ENCODE measurements at places on chromosomes 5 and 9. TPM values are rescaled to one million over a fixed set of nuclear protein-coding genes. Genes with fewer than 3 reads are reported as not detected.

- no peak for DNase-seq
Observed at GRCh38 chr5:154728939-154729588, 26.1 kb upstream of the LARP1 start.

DNA sequence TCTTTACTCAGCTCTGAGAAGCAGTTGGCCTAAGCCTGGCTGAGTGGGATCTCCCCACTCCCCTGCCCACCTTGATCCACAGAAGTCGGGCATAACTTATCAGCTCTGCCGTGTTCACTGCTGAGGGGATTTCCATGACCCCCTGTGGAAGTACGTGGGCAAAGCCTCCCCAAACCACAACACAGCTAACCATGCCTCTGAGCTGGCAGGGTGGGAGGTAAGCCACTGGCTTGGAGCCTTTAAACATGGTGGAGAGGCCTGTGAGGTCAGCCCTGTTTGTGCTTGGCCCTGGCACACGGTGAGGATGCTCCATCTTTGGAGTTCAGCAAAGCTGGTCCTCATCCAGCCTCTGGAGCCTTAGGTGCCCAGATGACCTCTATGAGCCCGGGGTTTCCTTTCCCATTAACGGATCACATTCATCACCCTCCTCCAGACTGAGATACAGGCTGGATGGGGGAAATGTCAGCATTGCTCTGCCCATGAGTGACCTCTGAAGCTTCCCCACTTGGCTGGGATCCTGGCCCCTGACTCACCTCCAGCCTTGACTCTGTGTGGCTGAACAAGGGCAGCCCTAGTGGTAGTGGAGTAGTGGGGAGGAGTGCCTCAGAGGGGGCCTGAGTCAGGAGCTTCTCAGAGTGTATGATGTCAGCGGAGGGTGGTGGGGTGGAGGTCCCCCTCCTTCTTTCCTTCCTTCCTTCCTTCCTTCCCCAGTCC, 6.2 kb downstream of the PDLIM4 start:
- peak; percentile 18 for DNase-seq

SNCAIP gene
- total RNA-seq, result 0.84 TPM

NIM1K gene
- total RNA-seq, result not detected

DNA sequence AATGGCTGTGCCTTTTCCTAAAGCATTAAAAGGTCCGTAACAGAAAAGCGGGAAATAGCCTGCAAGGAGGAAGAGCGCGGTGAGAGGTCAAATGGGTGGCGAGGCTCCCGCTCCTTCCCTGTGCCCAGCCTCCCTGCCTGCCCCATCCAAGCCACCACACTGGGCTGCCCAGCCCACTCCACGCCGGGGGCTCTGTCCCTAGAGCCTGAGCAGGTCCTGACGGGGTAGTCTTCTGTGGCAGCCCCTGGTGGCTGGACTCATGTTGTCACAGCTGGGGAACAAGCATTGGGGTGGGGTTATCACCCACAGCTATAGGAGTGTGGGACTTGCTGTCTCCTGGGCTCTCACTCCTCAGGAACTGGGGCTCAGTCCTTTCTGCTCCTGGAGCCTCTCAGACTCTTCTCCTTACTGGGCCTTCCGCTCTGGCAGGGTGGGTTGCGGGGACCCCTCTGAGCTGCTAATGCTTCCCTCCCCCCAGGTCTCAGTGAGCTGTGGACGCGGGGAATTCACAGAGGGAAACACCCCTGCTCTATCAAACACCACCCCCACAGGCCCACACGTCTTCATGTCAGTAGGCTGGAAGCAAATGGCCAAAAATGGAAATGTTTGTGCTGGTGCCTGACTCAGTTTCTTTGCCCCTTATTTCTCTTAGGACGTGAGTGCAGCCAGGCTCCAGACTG, 152.4 kb upstream of the PHYKPL start:
- no peak for DNase-seq

DNA sequence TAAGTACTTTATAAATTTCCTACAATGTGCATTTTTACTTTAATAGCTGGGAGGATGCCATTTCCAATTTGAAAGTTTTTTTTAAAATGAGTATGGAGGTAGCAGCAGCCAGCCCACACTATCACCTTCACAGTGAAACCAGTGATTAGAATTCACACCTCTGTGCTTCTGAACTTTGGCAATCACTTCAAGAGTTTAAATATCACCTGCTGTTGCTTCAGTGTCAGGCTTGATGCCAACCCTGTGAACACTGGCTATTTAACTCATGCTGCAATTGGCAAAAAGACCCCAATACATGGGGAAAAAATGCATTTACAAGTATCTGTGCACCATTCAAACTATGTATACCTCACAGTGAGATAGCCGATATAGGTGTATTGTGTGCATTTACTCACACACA, 57.4 kb downstream of the CDK5RAP2 start:
- no peak for DNase-seq

DNA sequence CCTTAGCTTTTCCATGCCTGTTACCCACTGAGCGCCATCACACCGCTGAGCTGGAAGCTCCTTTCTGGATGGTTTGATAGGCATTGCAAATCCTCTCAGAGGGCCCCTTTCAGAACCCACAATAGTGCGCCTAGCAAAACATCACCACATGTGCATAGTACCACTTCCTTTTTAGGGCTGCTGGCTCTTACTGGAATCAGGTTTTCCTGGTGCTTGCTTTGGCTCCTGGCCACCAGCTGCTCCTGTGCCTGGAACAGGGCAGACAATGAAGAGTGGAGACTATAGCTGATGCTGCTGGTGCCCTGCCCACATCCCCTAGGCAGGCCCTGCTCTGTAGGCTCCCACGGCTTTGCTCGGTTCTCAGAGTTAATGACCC, 163.6 kb upstream of the SEMA6A start:
- DNase-seq, result peak; percentile 16

GRCh38 chr5:66769030-66769733, 173.0 kb downstream of the MAST4 start:
- no peak for DNase-seq

- peak; percentile 19 for DNase-seq
Observed at GRCh38 chr5:1521671-1522600, 1.8 kb downstream of the LPCAT1 start.

TXNDC8 gene
- not detected for total RNA-seq

GRCh38 chr9:73583576-73583975, 431.9 kb downstream of the ANXA1 start:
- DNase-seq, result no peak

PFN3 gene
- not detected for total RNA-seq

GRCh38 chr5:135921388-135921787, 25.7 kb upstream of the IL9 start:
- no peak for DNase-seq

- no peak for DNase-seq
Observed at GRCh38 chr9:3241290-3241689, 284.5 kb downstream of the RFX3 start.

MTMR12 gene
- total RNA-seq, result 23.8 TPM

- no peak for DNase-seq
Observed at GRCh38 chr5:58127255-58128220, 332.3 kb downstream of the PLK2 start.

- no peak for DNase-seq
Observed at GRCh38 chr9:74729136-74729695, 158.5 kb downstream of the TRPM6 start.

DNA sequence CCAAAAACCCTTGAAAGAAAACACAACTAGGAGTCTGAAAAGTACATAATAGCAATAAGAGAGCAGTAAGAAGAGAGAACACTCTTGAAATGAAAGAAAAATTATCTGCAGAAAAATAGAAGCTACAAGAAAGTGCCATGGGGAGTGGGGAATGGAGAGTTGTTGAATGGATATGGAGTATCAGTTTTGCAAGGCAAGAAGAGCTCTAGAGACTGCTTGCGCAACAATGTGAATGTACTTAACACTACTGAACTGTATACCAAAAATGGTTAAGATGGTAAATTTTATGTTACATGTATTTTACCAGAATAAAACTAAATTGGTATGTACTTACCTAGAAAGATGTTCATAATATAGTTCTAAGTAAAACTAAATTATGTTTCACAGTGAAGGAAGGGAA, 54.8 kb upstream of the RASGRF2 start:
- no peak for DNase-seq

LCN2 gene
- 374 TPM for total RNA-seq

GRCh38 chr9:114000063-114000454, 78.0 kb downstream of the AMBP start:
- DNase-seq, result peak; percentile 13

DNA sequence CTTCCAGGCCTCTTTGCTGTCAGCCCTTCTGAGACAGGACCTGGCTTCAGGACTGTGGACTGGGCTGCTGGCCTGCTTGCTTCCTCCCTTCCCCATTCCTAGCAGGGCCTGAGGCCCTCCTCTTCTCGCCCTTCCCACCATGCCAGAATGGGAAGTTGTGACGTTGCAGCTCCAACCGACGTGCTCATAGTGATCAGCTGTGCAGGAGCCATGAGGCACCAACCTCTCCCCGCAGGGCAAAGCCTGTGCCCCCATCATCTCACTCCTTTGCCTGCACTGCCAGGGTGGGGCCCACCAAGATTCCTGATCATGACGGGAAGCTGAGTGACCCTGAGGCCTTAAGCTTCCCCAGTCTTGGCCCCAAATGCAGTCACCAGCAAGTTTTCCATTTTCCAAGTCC, 45.1 kb upstream of the GARNL3 start:
- DNase-seq, result no peak

TRPM6 gene
- total RNA-seq, result 44.1 TPM

DNA sequence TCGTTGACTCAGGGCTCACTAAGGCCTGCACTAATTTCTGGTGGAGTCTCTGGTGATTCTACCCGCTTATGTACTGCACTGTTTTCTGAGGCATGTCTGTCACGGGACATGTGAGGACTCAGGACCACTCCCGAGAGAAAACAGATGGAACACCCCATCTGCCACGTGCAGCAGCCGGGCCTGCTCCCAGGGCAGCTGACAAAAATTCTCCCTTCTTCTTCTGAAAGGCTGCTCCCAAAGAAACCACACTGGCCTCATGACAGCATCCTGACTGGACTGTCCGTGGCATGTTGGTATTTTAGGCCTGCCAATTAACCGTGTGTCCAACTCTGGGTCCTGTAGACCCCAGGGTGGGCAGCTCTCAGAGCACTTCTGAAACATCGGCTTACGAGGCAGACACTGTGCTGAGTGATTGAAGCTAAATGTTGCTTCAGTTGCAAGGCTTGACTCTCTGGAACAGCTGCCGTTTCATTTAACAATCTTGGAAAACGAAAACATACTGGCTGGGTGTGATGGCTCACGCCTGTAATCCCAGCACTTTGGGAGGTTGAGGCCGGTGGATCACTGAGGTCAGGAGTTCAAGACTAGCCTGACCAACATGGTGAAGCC, 39.0 kb downstream of the FAM240B start:
- no peak for DNase-seq

- DNase-seq, result no peak
Observed at GRCh38 chr5:9239071-9239470, 306.8 kb downstream of the SEMA5A start.

DNA sequence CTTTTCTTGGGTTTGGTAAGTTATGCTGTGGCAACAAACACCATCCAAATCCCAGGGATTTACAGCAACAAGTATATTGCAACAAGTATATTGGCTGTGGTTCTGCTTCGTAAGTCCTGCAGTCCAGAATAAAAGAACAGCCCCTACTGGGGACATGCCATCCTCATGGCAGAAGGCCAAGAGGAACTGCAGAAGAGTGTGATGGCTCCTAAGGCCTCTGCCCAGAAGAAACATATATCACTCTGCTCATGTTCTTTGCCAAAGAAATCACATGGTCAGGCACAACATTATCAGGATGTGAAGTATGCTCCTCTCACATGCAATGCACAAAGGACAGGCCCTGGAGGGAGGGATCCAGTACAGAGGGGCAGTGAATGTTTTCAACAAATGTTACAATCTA, 159.6 kb upstream of the TAS2R1 start:
- no peak for DNase-seq

- DNase-seq, result no peak
Observed at GRCh38 chr9:127166651-127167524, 44.5 kb upstream of the ANGPTL2 start.

GRCh38 chr9:129174102-129174723, 3.8 kb downstream of the IER5L start:
- DNase-seq, result peak; percentile 95

COL15A1 gene
- 6.0 TPM for total RNA-seq

DNA sequence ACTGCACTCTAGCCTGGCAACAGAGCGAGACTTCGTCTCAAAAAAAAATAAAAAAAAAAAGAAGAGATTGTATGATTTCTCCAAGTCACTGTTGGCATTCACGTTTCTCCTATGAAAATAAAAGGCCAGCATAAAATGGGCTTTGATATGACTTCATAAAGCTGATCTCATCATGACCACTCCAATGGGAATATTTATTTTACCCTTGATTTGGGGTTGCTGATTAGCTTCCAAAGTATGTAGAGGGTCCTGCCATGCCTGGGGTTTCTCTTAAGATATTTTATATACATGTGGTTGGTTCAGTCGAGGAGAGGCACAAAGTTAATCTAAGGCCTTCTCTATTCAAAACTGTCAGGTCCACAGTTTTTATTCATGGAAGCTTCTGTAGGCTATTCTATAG, 247.0 kb upstream of the TNC start:
- no peak for DNase-seq

DNA sequence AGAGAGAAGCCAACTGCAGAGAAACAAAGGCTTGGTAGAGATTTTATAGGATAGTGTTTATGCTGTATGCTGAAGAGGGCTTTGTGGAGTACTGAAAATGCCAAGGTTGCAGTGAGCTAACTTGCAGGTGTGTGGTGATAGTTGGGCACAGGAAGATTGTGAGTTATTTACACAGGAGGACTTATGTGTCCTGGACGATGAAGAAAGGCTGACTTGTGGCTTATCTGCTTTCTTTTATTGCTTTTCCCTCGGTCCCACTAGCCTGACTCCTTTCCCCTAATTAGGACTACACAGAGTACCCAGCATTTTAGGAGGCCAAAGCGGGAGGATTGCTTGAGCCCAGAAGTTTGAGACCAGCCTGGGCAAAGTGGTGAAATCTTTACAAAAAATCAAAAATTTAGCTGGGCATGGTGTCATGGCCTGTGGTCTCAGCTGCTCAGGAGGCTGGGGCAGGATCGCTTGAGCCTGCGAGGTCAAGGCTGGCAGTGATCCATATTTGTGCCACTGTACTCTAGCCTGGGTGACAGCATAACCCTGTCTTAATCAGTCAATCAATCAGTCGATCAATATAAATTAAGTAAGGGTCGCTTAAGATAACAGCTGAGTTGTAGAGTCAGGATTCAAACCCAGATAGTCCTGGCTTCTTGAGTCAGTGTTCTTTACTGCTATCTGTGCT, 61.9 kb downstream of the UBE2R2 start:
- no peak for DNase-seq
